ENCODE measurements at places on chromosomes 4 and X.

DNA sequence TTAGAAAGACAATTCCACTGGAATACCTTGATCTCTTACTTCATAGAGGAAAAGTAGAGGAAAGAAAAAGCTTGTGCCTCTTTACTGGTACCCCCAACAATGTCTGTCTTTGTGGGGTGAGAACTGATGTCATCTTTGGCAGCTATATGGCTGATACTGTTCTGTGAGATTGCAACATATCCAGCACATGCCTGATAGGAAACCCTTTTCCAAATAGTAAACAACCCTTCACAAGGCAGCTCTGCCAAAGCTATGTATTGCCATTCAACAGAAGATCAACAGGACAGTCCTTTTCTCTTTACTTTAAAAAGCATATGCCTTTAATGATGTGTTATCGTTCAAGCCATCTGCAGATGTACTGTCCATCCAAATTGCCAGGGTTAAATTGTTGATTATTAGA is 105.9 kb downstream of the IL1RAPL1 start:
- DNase-seq = no peak

DNA sequence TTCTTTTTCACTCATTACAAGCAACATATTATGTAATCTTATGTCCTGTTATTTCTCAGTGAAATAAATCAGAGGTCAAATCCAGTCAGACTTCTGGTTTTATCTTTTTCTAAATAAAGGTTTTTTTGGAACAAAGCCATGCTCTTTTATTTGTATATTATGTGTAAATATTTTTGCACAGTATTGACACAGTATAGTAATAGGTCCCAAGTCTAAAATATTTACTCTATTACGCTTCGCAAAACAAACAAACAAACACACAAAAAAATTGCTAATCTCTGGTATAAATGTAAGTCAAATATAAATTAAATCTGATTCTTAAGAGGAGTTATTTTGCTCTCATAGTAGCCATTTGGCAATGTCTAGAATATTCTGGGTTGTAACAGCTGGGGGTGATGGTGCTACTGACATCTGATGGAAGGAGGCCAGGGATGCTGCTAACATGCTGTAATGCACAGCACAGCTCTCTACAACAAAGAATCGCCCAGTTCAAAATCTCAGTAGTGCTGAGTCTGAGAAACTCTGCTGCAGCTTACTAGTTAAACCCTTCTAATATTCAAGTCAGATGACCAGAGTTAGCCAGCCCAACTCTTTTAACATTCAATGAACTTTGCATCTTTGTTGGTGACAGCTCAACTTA is 602.1 kb downstream of the RAB28 start:
- no peak for DNase-seq

DNA sequence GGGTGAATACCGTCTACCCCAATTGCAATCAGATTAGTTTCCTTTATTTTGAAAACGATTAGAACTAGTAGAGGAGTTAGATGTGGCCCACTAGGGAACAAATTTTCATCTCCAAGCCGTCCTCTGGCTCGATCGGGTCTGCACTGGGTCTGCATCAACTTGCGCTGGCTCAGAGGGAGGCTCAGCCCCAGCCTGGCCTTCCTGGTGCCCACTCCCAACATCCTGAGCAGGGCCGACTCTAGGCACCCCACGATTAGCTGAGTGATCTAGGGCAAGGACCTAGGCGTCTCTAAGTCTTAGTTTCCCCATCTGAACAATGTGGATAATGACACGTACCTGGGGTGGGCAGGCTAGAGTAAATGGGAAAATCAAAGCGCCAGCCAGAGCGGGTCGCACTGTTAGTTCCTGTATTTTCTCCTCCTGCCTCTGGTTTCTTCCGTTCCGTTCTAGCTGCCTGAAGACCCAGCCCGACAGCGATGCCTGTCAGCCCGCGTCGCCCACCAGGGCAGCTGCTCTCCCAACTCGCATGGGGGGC is 7.7 kb upstream of the HAND2 start:
- no peak for DNase-seq

DNA sequence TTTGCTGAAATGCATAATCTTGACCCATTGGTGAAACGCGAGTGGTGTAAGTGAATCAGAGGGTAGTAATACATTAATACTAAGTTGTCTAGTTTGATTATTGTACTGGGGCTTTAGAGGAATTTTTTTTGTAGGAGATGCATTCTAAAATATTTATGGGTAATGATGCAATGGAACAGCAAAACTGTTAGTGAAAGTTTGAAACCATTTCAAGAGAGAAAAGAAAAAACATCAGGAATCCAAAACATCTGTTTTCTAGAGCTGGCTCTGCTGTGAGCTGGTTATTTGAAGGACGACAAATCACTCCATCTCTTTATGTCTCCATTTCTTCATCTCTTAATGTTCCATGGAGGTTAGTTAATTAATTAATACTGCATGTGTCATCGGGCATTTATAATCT is 351.9 kb upstream of the FAT1 start:
- no peak for DNase-seq

DNA sequence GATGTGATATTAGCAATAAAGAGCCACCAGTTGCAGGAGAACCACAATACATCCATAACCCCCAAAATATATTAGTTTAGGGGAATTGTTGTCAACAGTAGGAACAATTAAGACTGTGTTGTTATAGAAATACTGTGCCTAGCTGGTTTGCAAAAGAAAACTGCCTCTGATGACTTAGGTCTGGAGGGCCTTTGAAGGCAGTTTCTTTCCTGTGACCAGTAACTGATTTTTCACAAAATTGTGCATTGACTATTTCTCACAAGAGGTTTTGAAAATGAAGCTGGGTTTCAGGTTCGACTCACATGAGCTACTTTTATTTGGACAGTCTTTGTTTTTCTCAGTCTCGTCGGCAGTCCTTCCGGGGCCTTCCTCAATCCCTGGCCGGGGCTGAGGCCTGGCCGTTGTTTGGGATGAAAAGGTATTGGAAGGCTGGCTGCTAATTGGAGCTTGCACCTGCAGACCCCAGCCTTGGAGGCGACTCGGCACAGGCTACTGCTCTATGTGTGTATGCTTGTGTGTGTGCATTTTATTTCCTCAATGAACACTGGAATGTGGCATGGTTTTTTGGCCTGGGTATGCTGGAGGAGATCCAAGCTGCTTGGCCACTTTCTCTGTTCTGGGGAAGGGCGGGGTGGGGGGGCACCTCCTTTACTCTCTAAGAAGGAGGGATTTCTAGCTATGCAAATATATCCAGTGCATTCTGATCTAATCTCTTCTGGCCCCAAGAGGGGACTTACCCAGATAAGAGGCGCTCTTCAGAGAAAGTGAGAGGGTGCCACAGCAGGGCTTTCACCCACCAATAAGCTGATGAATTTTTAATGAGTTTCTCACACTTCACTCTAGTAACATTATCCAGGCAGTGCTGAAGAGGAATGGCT is 49.5 kb upstream of the LNX1 start:
- DNase-seq = no peak

GRCh38 chr4:184399512-184399908 is 74.8 kb downstream of the IRF2 start:
- DNase-seq = no peak

- no peak for DNase-seq
These were observed 345.9 kb downstream of the ADGRL3 start for GRCh38 chr4:61545902-61546480.

GRCh38 chrX:18424482-18425198 is 768 bp upstream of the CDKL5 start:
- DNase-seq = peak; percentile 20

- DNase-seq = no peak
These were observed 39.7 kb downstream of the TRIM61 start for GRCh38 chr4:164937576-164938270.

DNA sequence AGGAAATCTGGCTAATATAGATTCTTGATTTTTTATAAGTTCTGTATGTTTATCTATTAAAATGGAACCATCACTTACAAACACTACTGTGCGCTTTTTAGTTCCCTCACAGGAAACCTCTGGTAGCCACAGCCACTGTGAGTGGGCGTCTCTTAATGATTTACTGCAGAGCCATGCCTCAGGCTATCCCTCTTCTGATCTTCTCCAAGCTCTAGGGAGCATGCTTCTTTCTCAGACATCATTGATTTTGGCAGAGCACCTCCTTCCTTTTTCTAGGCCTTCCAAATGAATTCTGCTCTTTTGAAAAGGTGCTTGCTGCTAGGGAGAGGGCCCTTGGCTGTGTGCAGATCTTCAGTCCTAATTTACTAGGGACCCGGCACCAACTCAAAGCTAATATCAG is 61.1 kb upstream of the STS start:
- no peak for DNase-seq

- DNase-seq = no peak
These were observed 104.4 kb downstream of the STIM2 start for GRCh38 chr4:26964994-26965393.

DNA sequence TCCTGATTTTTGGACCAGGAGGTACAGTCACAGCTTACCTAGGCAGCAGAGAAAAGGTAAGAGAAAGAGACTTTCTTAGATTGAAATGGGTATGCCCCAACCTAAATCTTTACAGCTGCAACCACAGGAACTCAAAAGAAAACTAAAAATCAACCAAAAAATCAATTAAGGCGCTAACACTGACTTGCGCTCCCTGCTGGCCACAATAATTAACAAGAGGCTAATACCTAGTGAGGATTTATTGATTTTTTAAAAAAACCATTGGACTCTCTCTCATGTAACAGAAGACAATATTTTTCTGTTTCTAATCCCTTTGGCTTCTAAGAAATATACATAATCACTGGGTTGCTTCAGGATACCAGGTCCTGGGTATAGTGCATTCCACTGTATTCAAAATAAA is 153.9 kb upstream of the TENM3 start:
- no peak for DNase-seq

DNA sequence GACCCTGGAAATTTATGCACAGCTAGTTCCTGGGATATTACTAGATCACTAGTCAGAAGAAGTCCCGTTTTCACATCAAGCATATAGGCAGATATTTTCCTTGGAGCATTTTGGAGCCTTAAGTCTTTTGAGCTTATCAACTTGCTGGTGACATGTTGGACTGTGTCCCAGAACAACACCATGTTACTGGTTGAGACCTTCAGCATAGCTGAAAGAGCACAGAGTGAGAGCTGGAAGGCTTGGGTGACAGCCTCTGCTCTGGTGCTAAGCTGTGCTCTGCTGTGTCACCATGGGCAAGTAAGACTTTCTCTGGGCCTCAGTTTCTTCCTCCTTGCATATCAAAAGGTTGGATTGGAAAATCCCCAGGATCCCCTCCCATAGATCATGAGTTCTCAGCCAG is 116.6 kb upstream of the FRMPD4 start:
- DNase-seq = no peak

GRCh38 chrX:146208821-146209220 is 391.2 kb downstream of the SLITRK2 start:
- DNase-seq = no peak

DNA sequence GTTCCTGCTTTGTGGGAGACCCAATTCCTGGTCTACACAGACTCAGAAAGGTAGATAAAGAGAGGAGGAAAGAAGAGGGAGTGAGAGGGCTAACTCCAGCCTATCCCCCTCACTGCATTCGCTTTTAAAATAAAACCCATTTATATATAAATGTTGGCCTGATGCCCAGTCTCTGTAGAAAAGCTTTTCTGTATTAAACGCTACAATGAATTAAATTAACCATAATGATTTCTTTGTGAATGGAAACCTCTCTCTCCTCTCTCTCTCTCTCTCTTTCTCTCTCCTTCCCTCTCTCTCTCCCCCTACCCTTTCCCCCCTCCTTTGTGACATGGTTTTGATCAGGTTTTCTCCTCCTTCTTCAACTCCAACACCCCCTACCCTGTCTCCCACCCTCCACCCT is 34.8 kb downstream of the PJA1 start:
- DNase-seq = no peak

DNA sequence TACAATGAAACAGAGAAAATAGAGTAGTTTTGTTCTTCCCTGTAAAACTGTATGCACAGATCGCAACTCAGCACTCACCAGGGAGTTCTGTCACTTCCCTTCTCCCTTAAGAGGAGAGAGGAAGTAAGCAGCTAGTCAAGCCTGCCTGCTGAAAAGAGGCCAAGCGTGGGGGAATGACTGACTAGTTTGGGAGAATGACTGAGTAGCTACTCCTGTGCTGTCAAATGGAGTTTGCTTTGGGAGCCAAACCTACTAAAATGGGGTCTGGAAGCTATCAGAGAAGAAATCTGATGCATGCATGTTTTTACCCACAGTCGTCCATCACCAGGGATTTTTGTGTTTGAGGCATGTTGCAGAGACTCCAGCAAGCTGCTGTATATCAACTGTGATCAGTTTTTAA is 54.6 kb upstream of the LHFPL1 start:
- no peak for DNase-seq

GRCh38 chr4:7747062-7747385 is 192.6 kb downstream of the AFAP1 start:
- no peak for DNase-seq

DNA sequence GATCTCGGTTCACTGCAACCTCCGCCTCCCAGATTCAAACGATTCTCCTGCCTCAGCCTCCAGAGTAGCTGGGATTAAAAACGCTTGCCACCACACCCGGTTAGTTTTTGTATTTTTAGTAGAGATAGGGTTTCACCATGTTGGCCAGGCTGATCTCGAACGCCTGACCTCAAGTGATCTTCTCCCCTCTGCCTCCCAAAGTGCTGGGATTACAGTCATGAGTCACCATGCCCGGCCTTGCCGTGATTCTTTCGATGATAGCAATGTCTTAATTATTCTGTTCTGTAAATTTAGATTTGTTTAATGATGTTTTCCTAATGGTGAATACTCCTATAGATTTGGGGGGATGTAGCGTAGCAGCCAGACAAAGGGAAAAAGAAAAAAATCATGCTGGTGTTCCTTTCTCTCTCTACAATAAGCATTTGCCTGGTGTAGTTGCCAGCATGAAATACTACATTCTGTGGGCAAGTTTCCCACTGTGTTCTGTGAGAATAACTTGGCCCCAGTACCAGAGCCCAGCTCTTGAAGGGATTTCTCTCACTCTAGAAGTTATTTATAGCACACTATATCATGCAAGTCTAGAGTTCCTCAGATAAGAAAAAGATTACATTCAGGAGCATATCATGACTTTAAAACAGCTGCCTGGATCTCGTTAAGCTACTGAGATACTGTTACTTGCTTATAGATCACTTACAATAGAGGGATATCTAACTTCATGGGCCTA is 15.4 kb downstream of the NIPAL1 start:
- no peak for DNase-seq

- peak; percentile 3 for DNase-seq
These were observed 1.2 kb downstream of the FAM241A start for GRCh38 chr4:112146502-112146813.

- no peak for DNase-seq
These were observed 245.1 kb upstream of the RPS6KA3 start for GRCh38 chrX:20511792-20512191.

- no peak for DNase-seq
These were observed 3.2 kb downstream of the CABS1 start for GRCh38 chr4:70337886-70338420.

DNA sequence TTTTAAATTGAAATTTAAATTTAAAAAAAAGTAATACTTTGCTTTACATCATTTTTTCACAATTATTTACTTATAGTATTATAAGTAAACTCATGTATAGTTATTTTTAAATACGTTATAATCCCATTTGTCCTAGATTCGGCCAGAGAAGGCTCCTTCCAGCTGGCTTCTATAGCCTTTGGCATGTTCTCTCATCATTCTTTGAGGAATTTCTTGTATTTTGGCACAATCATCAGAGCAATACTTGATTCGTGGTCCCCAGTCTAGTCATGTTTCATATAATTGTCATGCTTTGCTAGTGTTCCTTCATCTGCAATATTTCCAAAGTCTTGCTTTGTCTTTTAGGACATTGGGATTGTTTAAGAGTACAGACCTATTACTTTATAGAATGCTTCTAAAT is 1037.9 kb upstream of the AGA start:
- no peak for DNase-seq

GRCh38 chrX:44232081-44232480 is 111.4 kb downstream of the EFHC2 start:
- DNase-seq = no peak

GRCh38 chrX:350534-351323 is 32.1 kb upstream of the GTPBP6 start:
- DNase-seq = no peak

Data from CD4-positive, alpha-beta T cell treated with Interleukin-21 for 1 hour (primary cell).